ENCODE measurements at places on chromosomes 4 and X.

GRCh38 chr4:36841583-36842326 is 402.8 kb upstream of the NWD2 start:
- DNase-seq: no peak

- no peak for DNase-seq
Measured at GRCh38 chrX:106035064-106035463, 3.5 kb downstream of the SERPINA7 start.

GRCh38 chrX:135556055-135556454 is 35.6 kb downstream of the INTS6L start:
- no peak for DNase-seq

DNA sequence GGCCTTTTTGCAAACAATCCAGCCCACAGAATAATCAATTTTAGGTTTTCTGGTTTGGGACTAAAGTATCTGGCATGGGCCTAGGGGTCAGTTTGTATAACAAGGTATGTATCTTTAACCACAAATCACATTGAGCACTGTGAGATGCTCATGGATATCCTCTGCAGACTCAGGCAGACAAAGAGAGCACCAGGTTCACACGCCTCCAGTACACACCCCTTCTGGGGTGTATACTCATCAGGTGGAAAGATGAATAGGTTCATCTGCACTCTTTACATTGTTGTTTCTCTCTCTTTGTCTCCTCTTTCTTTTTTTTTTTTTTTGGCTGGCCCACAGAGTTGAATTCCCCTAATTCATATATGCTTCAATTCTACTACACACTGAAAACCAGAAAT is 21.1 kb downstream of the TEC start:
- no peak for DNase-seq

DNA sequence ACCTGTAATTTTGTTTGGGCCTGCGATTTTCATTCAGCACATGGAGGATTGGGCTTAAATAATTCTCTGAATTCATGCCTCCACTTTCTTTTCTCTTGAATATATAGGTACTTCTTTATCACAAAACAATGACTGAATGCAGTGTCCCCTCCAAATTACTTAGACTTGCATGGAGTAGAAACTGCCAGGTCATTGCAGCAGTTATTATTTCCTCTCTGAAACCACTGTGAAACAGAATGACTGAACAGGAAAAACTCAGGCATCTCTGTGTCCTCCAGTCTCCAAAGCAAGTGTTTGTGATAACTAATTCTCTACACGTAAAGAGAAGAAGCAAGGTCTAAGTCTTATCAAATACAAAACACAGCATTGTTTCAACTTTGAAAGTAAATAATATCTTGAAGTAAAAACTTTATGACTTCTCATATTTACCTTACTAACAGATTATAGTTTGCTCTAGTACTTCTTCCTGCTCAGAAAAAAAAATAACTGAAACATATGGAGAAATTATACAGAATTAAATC is 144.5 kb upstream of the DIAPH2 start:
- DNase-seq: no peak

DNA sequence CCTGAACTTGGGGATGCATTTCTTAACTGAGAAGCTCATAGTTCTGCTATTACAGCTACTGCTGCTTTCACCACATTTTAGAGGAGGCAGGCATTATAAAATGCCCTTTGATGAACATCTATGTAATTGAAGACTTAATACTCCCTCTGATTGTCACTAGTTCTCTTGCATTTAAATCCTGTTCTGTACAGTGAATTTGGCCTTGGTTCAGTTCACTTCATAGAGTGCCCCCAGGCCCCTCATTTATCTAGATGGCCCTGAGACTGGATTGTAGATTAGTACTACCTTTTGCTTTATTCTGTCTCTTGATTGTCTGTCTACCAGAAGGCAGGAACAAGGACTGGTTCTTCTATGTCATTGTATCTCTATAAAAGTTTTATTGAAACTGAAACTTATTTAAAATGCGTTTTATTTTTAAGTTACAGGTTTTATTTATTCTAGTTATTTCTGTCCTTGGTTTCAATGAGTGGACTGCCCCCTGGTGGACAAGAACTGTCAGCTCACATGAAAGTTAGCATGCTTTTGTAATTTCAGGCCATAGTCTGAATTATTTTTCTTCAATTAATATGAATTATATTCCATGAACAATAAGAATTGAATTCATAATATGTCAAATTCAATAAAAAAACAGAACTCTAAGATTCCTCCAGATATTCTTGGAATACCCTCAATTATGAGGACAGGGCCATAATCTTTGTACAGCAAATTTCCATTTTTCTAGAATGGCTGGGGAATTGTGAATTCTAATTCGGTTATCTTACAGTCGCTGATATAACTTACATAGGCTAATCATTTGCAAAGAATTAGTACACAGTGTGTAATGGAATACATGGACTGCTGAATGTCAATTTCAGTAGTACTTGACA is 47.2 kb upstream of the TMEM33 start:
- DNase-seq: peak; percentile 43

Data from NCI-H510A treated with DMSO at 0.1 percent for 48 hours (cell line).